Omental fat pad (tissue), 4 donors: ENCODE measurements at places on chromosomes 1 and 21. TPM values are rescaled to one million over a fixed set of nuclear protein-coding genes. Genes with fewer than 3 reads are reported as not detected.

DNA sequence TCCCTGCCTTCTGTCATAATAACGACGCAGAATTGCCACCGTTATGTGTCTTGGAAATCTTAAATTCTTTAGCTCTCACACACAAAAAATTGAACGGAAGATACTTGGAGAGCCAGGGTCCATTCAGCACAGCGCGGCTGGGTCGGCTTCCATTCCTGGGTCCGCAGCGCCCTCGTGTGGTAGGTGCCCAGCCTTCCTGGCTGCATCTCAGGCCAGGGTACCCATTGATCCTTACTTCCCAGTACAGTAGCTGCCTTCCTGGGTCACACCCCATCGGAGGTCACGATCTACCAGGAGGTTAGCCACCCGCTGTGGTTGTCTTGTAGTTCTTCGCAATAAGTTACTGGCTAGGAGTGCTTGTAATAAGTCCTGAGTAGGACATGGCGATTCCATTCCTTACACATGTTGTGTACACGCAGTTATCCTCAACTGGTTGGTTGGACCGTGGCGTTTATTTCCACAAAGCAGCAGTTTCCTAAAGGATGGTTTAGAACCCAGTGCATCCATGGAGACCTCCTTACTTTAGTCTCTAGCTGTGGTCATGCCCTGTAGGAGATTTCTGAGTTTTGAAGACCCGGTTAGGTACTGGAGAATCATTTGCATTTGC lies 9.9 kb upstream of the MTARC1 start:
- peak; percentile 87 for DNase-seq

- DNase-seq = no peak
Measured at GRCh38 chr21:33942426-33942825, 26.8 kb upstream of the ATP5PO start.

DNA sequence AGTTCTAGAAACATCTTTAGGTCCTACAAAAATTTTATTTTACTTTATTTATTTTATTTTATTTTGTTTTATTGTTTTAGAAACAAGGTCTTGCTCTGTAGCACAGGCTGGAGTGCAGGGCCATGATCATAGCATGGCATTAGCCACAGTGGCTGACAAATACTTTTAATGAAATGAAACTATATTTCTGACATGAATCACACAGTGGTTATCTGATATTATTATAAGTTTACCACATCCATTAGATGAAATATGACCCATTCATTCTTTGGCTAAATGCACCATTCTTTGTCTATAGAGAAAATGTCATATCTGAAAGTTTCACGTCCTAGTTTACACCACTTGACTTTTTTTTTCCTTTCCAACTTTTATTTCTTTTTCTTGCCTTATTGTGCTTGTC lies 613.4 kb upstream of the ADAMTS5 start:
- DNase-seq = no peak

GRCh38 chr1:239868058-239868832 lies 223.4 kb upstream of the FMN2 start:
- DNase-seq = no peak

DNA sequence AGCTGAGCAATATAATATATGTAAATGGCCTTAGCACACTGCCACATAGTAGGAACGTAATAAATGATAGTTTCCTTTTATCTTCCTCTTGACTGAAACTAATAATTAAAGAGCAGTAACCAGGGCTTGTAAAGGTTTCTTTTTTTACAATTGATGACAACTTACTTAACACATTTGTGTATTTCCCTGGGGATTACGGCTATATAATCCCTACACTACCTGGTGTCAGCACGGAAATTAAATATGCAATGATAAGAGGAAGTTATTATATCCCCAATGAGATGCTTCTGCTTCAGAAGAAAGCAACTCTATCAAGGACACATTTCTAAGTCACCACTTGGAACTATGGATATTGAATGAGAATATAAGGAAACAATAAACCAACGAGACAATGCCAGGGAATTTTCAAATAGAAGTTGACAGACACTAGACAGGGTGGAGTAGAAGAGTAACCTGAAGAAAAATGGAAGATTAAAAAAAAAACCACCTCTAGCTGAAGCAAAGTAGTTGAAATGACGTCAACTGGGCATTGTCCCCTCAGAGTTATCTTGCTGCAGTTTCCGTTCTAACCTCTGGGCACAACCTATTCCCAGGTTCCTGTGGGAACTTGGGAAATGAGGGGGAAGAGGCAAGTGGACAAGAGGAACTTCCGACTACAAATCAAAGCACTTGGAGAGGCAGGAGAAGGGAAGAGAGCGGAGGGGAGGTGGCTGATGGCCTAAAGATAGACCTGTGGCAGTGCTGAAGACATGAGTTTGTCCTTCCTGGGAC lies 66.5 kb downstream of the PLPP3 start:
- DNase-seq = no peak

ADGRB2 gene
- 2.2 TPM for total RNA-seq

MPZ gene
- 9.0 TPM for total RNA-seq

- no peak for DNase-seq
Measured at GRCh38 chr1:185929776-185930175, 195.6 kb downstream of the HMCN1 start.

DNA sequence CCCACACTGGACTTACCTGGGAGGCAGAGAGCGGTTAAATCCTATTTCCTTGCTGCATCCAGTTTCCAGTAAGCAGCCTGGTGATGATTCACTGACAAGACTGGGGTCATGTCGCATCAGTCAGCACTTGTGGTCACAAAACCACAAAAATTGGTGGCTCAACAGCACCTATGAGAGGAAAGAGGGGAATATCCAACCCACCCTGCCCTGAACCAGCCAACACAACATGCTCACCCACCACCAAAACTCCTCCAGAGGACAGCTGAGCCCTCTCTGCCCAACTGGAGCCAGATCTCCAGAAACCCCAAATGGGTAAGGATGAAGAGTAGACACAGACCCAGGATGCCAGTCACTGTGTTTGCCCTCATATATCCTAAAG lies 64.0 kb downstream of the CD46 start:
- DNase-seq = no peak
